ENCODE measurements at places on chromosomes 16 and 17.

DNA sequence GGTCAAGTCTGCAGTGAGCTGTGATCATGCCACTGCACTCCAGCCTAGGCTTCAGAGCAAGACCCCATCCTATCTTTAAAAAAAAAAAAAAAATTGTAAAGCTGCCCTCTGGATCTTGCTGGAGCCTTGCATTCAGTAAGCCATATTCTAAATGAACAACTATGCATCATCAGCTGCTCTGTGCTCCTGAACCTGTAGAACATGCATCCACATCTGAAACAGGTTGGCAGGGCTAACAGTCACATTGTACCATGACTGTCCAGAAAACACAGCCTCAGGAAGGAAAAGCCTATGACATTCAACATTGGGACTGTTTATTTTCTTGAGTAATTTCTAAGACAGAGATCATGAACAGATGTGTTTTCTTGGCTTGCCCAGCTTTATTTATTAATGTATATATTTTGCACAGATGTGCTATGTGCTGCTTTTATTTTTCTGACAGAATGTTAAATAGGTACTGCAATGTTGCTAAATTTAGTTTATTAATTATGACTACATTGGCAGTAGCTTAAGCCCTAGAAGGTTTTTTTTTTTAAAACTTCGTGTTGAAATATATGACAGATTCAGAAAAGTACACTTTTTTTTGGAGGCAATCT is 19.8 kb downstream of the ACSF2 start:
- DNase-seq = no peak

DNA sequence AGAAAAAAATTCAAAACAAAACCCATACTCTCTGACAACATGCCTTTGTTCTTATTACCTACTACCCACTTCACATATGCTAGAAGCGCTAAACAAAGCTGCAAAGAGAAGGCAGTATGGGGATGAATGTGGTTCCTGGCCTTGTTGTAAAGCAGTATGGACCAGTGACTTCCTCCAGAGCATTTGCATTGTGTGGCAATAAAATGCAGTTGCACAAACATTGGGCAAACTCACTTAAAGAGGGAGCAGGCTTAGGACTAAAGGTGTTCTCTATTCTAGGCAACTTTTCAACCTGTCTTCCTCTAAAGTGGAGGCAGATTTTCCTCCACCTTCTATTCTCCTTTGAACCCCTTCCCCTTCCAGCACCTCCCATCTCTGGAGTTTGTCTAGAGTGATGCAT is 17.1 kb downstream of the TMIGD1 start:
- no peak for DNase-seq

GRCh38 chr16:59030923-59031485 is 296.9 kb upstream of the GOT2 start:
- DNase-seq = no peak

DNA sequence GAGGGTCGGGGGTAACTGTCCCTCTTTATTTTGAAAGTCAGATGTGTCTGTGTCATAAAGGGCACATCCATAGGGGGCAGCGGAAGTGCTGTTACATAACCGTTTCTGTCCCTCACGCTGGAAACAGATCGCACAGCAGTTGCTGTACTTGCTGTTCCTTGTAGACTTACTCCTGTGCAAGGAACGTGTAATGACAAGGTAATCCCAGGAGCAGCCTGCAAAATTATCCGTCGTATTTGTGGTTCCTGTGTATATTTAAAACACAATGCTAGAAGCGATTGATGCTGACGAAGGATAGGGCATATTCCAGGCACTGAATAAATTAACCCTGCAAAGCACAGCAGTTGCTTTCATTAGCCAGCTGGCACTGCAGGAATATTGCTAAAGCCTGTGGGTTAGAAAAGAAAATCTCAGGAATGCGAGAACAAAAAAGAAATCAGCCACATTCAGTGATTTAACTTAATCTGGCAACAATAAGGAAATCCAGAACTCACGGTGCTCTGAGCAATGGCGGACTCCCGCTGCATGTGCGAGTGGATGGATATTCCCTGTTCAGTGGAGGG is 76.2 kb downstream of the SPECC1 start:
- DNase-seq = no peak

GRCh38 chr17:39235555-39236449 is 10.1 kb upstream of the STAC2 start:
- peak; percentile 46 for DNase-seq

DNA sequence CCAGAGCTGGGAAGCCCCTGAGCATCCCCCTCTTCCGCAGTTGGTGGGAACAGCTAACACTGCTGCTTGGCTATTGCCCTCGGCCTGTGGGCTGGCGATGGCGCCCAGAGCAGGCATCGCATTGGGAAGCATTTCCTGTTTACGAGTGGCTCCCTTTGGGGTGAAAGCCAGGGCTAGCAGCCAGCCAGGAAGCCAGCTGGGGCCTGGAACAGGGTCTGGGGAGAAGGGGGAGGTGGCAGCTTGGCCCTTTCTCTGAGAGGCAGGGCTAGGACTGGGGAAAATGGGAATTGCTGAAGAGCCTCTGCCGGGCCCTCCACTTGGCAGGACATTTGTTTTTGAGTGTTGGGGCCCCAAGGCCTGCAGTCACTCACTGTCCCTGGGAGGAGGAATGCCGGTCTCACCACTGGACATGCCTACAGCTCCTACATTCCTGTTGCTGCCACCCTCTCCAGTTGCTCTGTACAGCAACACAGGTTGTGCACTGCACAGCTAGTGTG is 2.4 kb upstream of the MTSS2 start:
- DNase-seq = no peak

DNA sequence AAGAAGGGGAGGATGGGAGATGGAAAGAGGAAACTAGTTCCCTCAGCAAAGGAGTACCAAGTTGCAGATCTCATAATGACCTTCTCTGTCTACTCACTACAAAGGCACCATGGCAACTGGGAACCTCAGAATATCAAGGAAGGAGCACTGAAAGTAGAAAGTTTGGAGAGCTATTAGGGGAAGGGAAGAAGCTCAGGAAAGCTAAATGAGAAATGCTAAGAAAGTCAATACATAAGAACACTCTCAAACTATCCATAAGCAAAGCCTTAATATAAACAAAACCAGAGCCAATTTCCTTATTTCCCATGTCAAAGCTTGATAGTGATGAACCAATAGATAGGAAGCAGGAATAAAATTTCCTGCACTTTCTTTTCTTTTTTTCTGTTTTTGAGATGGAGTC is 57.9 kb upstream of the C17orf78 start:
- no peak for DNase-seq

DNA sequence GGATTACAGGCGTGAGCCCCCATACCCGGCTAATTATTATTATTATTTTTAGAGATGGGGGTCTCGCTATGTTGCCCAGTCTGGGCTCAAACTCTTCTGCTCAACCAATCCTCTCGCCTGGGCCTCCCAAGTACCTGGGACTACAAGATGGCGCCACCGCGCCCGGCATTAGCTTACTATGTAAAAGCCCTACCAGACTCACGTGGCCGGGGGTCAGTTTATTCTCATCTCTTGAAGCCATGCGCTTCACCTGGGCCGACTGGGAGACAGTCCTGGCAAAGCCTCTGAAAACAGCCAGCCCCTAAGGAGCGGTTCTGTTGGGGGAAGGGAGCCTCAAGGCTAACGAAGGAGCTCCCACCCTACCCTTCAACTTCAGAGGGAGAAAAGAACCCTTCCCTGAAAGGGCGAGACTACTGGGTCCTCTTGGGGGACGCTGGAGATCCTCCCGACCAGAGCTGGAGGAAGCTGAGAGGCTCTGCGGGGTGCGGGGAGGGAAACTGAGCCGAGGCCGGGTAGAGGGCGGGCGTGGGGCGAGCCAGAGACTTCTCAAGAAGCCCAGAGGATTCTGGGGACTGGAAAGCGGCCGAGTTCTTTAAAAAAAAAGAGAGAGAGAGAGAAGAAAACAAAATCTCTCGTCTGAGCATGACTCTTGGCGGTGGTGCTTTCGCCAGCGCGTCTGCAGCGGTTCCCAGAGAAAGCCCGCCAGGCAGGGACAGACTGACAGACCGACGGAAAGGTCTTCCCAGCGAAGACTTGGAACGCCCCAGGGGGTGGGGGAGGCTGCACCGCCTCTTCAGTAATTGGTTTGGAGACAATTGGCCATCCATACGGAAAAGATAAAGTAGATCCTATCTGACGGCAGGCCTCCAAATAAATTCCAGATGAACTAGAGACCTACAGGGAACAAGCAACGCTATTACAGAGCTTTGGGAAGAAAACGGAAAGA is 5.6 kb upstream of the TUBG2 start:
- no peak for DNase-seq

DNA sequence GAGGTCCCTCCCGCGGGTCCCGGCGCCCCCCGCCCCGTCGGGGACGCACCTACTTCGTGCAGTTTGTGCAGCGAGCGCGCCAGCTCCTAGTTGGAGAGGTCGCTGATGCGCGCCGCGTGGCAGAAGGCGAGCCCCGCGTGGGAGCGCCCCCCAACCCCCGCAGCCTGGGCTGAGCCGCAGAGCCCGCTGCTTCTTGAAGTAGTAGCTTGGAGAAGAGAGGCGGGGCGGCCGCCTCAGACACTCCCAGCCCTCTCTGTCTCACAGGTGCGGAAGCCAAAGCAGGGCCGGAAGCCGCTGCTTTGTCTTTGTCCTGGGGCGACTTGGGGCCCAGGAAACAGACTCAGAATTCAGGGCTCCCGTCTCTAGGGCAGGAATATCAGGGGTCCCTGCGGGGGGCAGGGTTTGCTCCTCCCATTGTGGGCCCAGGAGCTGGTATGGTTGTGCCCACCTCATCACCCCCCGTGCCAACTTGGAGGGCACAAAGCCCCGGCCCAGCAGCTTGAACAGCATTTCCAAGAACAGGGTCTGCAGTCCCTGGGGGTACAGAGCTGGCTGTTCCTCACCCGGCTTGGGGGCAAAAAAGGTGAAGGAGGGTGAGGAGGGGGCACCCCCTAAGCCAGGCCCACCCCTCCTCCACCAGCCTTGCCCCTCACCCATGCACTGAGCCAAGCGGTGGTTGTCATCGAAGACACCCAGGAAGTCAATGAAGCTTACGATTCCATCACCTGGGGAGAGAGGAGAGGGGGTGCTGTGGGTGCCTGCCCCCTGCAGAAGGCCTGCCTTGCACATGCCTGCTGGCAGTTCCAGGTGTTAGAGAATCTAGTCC is 13.5 kb downstream of the SPATA32 start:
- peak; percentile 79 for DNase-seq

DNA sequence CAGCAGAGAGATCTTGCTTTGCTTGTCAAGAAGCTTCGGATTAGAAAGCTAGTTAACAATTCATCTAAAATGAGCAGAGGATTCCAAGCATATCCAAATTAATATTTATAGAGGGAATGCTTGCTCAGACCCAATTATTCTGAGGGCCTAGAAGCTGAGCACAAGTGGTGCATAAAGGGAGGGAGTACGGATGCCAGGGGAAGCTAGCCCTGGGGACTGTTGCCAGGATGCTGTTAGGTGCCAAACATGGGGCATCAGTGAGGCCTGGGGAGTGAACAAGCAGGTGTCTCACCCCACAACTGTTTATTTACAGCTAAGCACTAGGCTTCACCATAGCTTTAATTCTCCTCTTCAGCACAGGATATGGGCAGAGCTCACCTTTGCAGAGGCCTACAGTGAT is 684.1 kb upstream of the C16orf82 start:
- no peak for DNase-seq

DNA sequence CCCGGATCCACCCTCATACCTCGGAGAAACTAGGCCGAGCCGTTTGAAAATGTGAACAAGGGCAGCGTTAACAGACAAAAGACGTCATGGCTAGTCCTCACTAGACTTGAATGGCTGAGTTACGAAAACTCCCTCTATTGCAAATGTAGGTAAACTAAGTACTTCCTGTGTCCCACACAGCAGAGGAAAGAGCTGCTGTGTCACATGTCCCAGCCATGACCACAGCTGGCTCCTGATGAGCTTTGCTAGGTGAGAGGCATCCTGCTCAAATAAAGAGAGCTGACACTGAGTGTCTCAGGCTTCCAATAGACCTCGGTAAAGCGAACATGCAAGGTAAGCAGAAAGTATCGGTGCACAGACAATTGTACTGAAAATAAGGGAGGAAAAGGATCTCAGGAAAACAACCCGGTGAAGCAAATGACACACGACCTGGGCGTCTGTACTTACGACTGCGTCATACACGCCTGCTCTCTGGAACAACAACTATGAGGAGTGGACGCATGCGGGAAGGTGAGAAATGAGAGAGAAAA is 26.0 kb downstream of the TMEM204 start:
- DNase-seq = peak; percentile 17

- no peak for DNase-seq
Observed at GRCh38 chr17:78785663-78786057, 3.6 kb upstream of the CYTH1 start.

GRCh38 chr16:52446080-52446479 is 100.9 kb downstream of the TOX3 start:
- no peak for DNase-seq

GRCh38 chr16:67246756-67247191 is 507 bp downstream of the FHOD1 start:
- peak; percentile 23 for DNase-seq

DNA sequence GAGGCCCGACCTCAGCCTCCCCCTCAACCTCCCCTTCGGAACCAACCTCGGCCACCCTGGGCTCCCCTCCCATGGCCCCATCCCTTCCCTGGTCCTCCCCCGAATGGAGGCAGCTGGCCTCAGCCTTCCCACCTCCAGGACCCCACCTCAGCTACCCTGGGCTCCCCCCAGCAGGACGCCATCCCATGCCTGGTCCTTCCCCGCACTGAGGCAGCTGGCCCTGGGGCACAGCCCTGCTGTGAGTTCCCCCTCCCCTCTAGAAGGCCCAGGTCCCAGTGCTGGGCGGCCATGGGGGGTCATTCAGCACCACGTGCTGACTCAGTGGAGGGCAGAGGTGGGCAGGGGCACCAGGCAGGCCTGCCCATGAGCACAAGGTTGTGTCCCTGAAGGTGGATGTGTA is 28.9 kb upstream of the PVALEF start:
- no peak for DNase-seq

DNA sequence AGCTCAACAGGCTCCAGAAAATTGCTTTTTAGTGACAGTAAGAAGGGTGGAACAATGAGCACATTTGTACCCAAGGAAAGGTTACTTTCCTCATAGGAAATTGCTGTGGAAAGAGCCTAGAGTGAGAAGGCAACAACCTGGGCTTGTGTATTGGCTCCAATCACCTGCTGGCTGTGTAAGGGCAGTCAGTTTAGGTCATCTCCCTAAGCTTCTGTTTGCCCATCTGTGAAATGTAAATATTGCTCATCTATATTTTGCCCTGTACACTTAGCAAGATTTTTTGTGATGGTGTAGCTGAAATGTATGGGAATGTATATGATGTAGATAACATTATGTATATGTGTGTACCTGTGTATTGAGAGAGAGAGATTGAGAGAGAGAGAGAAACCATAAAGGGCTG is 225.2 kb upstream of the MPHOSPH6 start:
- no peak for DNase-seq

DNA sequence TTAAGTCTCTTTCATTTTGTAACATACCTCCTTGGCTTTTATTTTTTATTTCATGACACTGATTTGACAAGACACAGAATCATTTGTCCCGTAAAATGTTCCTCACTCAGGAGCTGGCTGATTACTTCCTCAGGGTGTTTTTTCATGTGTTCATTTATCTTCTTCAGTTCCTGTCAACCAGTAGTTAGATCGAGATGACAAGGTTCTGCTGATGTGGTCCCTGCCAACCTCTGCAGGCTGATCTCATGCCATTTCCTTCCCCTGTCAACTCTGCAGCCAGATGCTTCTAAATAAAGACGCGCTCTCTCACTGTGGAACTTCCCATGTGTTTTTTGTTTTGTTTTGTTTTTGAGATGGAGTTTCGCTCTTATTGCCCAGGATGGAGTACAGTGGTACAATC is 8.1 kb upstream of the CXCL16 start:
- no peak for DNase-seq
